ENCODE measurements at places on chromosomes 11 and 22.

DNA sequence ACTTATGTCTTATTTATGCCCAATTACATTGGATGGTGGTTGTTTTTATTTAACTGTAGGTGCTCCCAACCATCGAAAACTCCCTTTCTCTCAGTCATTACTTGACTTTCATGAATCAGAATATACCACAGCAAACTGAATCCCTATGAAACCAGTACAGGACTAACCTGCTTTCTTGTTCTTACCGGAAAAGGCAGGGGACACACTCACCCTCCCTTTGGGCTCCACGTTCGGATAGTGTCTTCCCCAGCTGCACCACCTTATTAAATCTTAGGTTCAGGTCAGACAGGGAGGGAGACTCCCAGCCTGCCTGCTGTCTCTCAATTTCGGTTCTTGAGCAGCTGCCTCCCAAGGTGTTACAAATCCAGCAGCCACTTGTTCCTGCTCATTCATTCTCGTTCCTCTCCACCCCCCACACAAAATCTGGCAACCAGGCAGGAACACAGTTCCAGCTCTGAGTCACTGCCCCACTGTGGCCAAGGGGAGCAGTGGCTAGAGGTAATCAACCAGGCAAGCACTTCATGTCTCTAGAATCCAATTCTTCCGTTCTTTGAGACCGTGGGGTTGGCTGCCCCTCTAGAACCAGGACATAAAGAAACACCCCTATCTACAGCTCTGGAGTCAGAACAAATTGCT is 133.0 kb downstream of the PLEKHA7 start:
- DNase-seq, result peak; percentile 72

- no peak for DNase-seq
These were observed 34.6 kb upstream of the CRTAM start for GRCh38 chr11:122803716-122804115.

GRCh38 chr11:130849215-130849568 is 67.1 kb downstream of the SNX19 start:
- no peak for DNase-seq

DNA sequence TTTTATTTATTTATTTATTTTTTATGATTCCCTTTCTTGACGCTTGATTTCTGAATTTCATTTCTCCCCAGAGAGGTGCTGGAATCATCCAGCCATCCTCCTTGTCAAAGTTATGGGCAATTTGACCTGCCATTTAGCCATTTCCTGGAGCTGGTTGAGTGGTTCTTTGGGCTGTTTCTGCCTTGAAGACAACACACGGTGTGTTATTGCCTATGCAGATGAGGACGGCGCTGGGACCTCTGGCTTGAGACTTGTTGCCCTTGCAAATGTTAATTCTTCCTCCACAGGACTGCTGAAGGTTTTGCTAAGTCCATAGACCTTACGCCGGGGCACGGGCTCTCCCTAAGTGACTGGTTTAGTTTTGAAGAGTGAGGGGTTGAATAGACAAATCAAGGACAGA is 147.9 kb upstream of the PLET1 start:
- no peak for DNase-seq

DNA sequence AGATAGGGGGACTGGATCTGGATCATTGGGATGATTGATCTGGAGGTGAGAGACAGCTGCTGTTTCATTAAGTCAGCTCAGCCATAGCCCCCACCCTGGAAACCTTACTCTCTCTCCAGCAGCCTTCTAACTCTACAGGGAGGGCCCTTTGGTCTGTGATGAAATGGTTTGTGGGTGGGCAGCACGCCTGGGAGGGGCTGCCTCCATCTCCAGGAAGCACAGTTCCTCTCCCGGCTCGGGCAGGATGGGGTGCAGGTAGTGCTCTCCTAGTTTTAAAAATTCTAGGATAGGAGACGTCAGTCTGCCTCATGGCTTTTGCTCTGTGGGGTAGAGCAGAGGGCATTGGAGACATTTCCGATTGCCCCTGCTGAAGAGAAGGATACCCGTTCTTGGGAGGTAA is 89.7 kb downstream of the CEP164 start:
- no peak for DNase-seq

DNA sequence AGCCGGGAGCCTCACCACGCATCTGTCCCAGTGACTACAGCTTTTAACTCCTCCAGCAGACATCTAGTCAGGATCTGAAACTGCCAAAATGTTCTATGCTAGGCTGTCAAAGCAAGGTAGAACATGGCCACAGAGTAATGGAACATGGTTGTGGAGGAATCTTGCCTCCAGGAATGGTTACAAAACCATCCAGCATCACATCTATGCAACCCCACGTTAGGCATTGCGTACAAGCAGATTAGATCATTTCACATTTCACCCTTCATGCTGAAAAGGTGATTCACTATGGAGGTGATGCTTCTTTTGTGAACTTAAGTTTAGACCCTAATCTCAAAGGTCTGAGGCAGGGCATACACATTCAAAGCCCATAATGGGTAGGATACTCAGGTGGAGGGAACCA is 103.0 kb downstream of the PARVA start:
- no peak for DNase-seq

- DNase-seq, result no peak
These were observed 32.6 kb upstream of the APLP2 start for GRCh38 chr11:130037058-130037457.

- peak; percentile 43 for DNase-seq
These were observed 128.8 kb downstream of the SGSM3 start for GRCh38 chr22:40499209-40499623.

GRCh38 chr22:19826619-19826950 is 28.1 kb downstream of the GNB1L start:
- no peak for DNase-seq

DNA sequence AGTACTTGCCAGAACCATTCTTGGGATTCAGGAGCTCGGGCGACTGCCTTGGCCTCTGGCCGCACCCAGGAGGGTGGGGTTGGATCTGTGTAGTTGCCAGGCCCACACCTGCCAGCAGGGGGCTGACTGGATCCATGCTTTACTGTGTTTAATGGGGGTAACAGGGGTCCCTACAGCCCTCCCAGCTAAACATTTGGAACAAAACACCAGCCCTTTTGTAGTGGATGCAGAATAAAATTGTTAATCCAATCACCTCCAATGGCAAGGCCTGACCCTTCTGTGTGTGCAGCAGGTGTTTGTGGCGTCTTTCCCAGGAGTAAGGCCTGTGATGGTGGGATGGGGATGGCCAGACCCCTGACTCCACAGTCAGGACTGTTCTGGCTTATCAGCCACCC is 22.5 kb downstream of the SUN2 start:
- DNase-seq, result peak; percentile 33

DNA sequence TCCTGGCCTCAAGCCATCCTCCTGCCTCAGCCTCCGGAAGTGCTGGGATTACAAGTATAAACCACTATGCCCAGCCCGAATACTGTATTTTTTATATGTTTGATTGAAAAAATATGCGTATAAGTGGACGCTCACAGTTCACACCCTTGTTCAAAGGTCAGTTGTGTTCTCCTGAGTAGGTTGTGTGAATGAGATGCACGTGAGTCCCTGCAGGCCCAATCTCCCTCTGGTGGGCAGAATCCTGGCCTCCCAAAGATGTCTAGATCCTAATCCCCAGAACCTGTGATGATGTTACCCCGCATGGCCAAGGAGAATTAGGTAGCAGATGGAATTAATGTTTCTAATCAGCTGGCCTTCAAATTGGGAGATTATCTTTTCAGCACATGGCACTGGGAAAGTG is 41.9 kb downstream of the CTTN start:
- no peak for DNase-seq

GRCh38 chr11:99020352-99021225 is at the start of gene CNTN5:
TSS of gene CNTN5 (plus strand) at chr11:99020949.
- DNase-seq, result peak; percentile 43

GRCh38 chr22:24303007-24303406 is 32.4 kb downstream of the SPECC1L start:
- no peak for DNase-seq

GRCh38 chr11:32333320-32333991 is 101.9 kb downstream of the WT1 start:
- no peak for DNase-seq

All from SK-MEL-5 (cell line).